ENCODE measurements at places on chromosomes 13 and 19.
A peak's percentile ranks its signal among the peaks of the same experiment; 100 is the strongest.

DNA sequence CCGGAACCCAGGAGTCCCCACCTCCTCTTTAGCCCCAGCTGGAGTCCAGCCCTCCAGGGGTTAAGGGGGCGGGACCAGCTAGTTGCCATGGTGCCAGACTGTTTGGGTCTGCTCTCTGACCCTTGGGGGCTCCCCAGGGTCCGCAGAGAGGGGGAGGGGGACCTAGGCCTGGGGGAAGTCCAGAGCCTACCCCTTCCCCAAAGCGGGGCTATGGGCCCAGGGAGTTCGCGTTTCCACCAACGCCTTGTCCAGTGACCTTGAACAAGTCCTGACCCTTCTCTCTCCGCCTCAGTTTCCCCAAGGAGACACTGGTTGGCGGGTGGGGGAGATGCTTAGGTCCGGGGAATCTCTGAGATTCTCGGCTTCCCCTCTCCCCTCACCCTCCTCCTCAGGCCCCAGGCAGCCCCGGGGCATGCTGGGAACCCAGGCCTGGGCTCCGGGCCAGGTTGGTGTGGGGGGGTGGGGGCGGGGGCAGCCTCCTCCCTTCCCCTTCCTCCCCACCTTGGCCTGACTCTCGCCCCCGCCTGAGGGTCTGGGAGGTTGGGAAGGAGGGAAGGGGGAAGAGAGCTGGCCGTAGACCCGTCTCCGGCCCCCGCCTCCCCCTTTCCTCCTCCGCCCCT, 2.6 kb upstream of the SPACA6 start:
- DNase-seq, result peak; percentile 84
- no peaks in the 10 kb centered on the region for H3K27me3 ChIP-seq
- peaks cover 5% of the 10 kb centered on the region for H3K4me1 ChIP-seq
- peaks cover 5% of the 10 kb centered on the region for H3K36me3 ChIP-seq

GRCh38 chr19:3071768-3072167, 9.5 kb upstream of the TLE5 start:
- DNase-seq, result no peak
- H3K27me3 ChIP-seq, result no peaks in the 10 kb centered on the region
- no peak overlapping the region for H3K27ac ChIP-seq
- no peaks in the 10 kb centered on the region for H3K36me3 ChIP-seq
- H3K4me3 ChIP-seq, result no peak overlapping the region

DNA sequence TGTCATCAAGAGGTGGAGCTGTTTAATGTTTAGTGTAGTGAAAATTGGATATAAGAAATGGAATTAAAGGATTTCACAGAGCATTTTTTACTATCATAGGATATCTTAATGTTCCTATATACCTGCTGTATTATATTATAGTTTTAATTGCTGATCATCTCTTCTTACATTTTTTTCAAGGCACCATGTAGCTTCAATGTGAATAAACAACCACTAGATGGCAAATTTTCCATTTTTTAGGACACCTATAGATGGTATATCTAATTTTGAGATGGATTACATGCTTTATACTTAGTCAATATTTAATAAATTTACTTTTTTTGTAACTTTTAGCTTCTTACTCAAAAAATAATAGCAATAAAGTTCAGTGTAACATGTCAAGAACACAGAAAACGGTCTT, 9.0 kb upstream of the ATXN8OS start:
- DNase-seq, result peak; percentile 8
- no peaks in the 10 kb centered on the region for H3K27me3 ChIP-seq

DNA sequence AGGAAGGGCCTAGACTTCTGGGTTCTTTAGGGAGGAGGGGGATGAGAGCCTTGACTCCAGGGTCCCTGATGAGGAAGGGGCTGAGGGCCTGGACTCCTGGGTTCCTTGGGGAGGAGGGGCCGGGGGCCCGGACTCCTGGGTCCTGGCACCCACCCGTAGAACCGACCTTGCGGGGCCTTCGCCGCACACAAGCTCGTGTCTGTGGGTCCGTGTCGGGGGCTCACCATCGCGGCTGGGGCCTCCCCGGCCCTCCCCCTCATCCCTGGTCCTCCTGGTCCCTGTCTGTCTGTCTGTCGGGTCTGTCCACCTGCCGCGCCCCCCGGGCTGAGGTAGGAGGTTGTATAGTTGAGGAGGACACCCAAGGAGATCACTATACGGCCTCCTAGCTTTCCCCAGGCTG, 662 bp upstream of the SPACA6 start:
- DNase-seq, result peak; percentile 14
- H3K27me3 ChIP-seq, result no peaks in the 10 kb centered on the region
- no peak overlapping the region for H3K27ac ChIP-seq
- H3K36me3 ChIP-seq, result peaks cover 37% of the 10 kb centered on the region
- peaks cover 5% of the 10 kb centered on the region for H3K4me1 ChIP-seq
- H3K4me3 ChIP-seq, result no peak overlapping the region

DNA sequence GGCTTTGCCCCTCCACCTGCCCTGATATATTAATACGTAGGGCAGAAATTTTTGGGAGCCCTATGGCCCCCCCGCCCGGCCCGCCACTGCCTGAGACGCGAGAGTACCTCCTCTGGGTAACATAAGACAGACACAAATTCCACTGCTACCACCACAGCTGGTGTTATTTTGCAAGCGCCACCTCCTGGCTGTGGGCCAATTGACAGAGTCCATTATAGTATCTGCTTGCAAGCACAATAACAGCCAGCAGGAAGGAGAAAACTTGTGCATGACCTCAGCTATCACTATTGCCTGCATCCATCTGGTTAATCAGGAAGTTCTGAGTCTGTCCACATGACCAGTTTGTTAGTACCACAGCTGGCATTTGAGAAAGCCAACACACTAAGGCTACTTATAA, 25.3 kb upstream of the OR10H2 start:
- DNase-seq, result peak; percentile 31
- no peaks in the 10 kb centered on the region for H3K27me3 ChIP-seq
- H3K4me1 ChIP-seq, result peaks cover 5% of the 10 kb centered on the region
- no peak overlapping the region for H3K4me3 ChIP-seq

GRCh38 chr19:6241056-6241455, 38.7 kb downstream of the MLLT1 start:
- H3K4me1 ChIP-seq, result peaks cover 77% of the 10 kb centered on the region
- peak; percentile 53 for DNase-seq
- H3K4me3 ChIP-seq, result no peak overlapping the region
- no peaks in the 10 kb centered on the region for H3K36me3 ChIP-seq
- H3K27me3 ChIP-seq, result no peaks in the 10 kb centered on the region

DNA sequence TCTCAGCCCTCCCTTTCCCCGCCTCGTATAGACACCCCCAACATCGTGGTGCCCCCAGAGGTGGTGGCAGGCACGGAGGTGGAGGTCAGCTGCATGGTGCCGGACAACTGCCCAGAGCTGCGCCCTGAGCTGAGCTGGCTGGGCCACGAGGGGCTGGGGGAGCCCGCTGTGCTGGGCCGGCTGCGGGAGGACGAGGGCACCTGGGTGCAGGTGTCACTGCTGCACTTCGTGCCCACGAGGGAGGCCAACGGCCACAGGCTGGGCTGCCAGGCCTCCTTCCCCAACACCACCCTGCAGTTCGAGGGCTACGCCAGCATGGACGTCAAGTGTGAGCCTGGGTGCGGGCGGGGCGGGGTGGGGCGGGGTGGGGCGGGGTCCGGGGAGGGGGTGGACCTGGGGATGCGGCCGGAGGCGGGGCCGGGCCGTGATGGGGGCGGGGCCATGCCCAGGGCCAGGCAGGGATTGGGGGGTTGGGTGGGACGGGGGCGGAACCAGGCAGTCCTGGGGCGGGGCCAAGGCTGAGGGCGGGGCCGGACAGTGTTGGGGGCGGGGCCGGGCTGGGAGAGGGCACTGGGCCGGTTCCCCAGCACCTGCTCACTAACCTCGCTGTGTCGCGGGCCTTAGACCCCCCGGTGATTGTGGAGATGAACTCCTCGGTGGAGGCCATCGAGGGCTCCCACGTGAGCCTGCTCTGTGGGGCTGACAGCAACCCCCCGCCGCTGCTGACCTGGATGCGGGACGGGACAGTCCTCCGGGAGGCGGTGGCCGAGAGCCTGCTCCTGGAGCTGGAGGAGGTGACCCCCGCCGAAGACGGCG, 7.8 kb downstream of the MAG start:
- no peak overlapping the region for H3K4me3 ChIP-seq
- peaks cover 56% of the 10 kb centered on the region for H3K27me3 ChIP-seq
- no peaks in the 10 kb centered on the region for H3K36me3 ChIP-seq
- H3K4me1 ChIP-seq, result no peaks in the 10 kb centered on the region

- H3K4me1 ChIP-seq, result peaks cover 16% of the 10 kb centered on the region
- no peak for DNase-seq
Measured at GRCh38 chr13:39515224-39515714, 87.7 kb downstream of the LHFPL6 start.

Measured in SK-N-SH (cell line).